Right ventricle myocardium superior (tissue), 1 donor: ENCODE measurements at places on chromosomes 2 and 18.

GRCh38 chr2:23361152-23361551 lies 23.8 kb upstream of the KLHL29 start:
- no peak for DNase-seq

- DNase-seq, result peak; percentile 81
Observed at GRCh38 chr2:96869822-96870625, at the start of gene SEMA4C. Gene SEMA4C, minus strand, starts transcription at chr2:96870080. Its CDS starts 2,194 bp downstream, at chr2:96867886.

DNA sequence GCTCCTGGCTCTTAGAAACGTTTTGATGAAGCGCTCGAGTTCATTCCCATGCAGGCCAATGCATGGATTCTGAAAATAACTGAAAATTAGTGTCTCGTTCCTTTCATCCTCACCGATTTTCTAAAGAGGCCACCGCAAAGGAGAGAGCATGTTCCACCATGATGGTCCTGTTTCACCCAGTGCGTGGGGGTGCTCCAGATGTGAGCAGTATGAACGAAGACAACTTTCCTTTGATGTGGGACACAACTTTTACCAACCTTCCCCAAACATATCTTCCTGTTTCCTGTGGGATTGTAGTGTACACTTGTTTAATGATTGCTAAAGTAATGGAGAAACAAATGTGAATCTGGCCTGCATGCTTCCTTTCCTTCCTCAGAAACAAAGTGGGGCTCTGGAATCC lies 114.5 kb downstream of the PRPF40A start:
- no peak for DNase-seq

- peak; percentile 87 for DNase-seq
Observed at GRCh38 chr2:32946314-32947075, at the start of gene LTBP1. Gene LTBP1, plus strand, starts transcription at chr2:32946953. Its CDS starts 372 bp downstream, at chr2:32947325.

DNA sequence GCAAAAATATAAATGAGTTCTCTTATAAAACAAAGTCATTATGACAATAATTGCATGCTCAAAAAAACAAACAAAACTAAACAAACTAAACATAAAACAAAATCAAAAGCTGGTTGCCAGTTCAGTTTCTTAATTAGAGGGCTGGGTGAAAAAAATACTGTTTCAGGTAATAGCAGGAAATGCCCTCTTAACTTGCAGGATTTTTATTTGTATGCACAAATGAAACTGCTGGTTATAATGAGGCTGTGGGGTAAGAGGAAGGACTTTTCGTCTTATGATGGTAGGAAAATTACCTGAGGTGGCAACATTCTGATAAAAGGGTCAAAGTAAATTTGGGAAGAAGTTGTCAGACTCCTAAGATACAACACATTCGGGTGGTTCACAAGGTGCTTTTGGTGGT lies 21.5 kb upstream of the CDKL4 start:
- DNase-seq, result no peak

- DNase-seq, result no peak
Observed at GRCh38 chr2:126496493-126496892, 159.5 kb upstream of the GYPC start.

- DNase-seq, result no peak
Observed at GRCh38 chr2:217060516-217060915, 200.7 kb upstream of the TNP1 start.

DNA sequence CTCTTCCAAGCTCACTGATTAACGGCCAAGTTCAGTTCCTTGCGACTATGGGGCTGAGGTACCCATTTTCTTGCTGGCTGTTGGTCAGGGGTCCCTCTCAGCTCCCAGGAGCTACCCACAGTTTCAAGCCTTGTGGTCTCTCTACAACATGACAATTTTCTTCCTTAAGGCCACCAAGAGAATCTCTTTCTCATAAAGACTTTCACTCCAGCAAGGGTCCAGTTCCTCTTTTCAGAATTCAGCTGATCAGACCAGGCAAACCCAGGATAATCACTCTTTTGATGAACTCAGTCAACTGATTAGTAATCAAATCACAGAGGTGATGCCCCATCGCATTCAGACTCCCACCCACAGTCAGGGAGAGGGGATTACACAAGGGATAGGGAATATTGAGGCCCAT lies 129.7 kb downstream of the IRS1 start:
- no peak for DNase-seq

- DNase-seq, result no peak
Observed at GRCh38 chr2:19841918-19842693, 59.7 kb downstream of the TTC32 start.

GRCh38 chr2:54635554-54636152 lies 87.8 kb upstream of the EML6 start:
- DNase-seq, result no peak

DNA sequence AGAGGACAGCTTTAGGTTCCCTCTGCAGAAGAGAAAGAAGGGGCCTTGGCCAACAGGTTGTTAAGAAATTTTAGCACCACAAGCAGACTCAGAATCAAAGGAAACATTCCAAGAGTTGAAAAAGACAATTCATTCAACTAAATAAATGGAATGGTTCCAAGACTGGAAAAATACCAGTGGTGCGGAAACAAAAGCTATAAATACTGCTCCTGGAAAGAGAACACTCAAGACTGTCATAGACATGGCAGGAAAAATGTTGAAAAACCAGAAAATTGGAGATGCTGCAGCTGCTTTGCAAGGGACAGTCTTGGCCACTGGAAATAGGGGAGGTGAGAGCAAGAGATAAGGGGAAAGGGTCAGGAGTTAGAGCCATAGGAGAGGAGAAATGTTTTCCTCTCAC lies 312.7 kb upstream of the CYRIA start:
- no peak for DNase-seq

GRCh38 chr2:30095402-30095801 lies 51.4 kb upstream of the YPEL5 start:
- no peak for DNase-seq

- DNase-seq, result no peak
Observed at GRCh38 chr2:143503280-143503679, 374.1 kb downstream of the ARHGAP15 start.

- peak; percentile 62 for DNase-seq
Observed at GRCh38 chr2:190596993-190597392, 51.9 kb upstream of the NAB1 start.

GRCh38 chr2:190980630-190981209 lies 33.3 kb downstream of the STAT1 start:
- DNase-seq, result no peak

- DNase-seq, result peak; percentile 65
Observed at GRCh38 chr2:168635065-168635577, 167.3 kb upstream of the NOSTRIN start.

DNA sequence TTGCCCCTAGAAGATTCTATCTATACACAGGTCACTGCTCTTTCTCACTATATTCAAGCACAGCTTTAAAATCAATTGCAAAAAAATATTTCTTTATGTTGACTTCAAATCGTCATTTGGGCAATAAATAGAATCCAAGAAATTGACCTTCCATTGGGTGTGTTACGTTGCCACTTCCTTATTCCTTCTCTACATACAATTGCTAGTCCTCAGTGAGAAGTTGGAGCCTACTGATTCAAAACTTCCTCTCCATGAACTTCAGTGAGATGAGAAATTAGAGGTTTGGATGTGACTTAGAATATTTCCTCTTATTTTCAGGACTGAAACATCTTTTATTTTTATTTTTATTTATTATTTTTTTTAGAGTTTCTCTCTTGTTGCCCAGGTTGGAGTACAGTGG lies 40.3 kb downstream of the PMAIP1 start:
- no peak for DNase-seq

DNA sequence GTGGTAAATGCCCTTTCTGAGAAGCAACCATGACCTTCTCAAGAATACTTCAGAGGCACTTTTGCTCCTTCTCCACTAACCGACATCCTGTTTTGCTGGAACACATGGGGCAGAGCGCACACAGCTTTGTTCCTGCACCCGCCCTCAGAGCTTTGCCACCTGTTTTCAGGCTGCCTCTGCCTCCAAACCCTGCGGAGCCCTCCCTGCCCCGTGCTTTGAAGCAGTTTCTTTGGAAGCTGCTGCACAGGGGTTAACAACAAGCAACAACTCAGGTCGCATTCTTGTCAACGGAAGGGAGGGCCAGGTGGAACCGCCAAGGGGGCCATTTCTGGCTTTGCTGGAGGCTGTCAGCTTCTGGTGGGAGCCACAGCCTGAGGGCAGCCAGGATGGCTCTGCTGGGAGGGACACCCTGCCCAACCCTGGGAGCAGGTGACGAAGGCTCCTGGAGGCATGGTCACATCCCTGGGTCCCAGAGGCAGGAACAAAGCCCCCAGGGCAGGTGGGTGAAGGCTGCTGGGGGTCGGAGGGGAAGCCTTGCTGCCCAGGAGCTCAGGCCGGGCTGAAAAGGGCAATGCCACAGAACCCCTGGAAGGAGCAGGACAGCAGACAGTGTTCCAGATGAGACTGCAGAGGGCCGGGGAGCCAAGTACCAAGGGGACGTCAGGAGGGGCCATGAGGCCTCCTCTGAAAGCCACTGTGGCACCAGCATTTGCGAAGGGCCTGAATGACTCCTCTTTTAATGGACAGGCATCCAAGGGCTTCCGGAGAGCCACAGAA lies 46.8 kb downstream of the MRPS5 start:
- DNase-seq, result no peak

- DNase-seq, result no peak
Observed at GRCh38 chr2:239472235-239472775, 71.5 kb upstream of the HDAC4 start.

GRCh38 chr2:109370399-109371035 lies 241.5 kb downstream of the SH3RF3 start:
- no peak for DNase-seq

GRCh38 chr2:196012314-196012713 lies 56.3 kb downstream of the DNAH7 start:
- DNase-seq, result no peak

GRCh38 chr18:79521416-79522205 lies 125.9 kb downstream of the NFATC1 start:
- DNase-seq, result no peak
